GM20000 (cell line): ENCODE measurements at places on chromosomes 2 and 18.

- peak; percentile 51 for DNase-seq
Measured at GRCh38 chr2:43542285-43542933, 53.4 kb downstream of the THADA start.

DNA sequence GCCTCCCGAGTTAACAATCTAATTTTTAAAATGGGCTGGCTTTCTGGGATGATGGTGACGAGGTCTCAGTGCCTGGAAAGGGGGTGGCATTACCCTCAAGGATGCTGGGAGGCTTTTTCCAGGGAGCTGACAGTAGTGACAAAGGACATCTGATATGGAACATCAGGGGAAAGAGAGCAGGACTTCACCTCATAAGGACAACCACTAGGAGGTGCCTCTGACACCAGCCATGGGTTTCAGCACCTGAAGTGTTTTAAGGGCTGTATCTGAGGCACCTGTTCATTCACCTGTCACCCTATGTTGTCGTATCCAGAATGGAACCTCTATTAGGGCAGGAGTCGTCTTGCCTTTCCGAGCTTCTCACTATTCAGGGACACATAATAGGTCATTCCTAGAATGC, 10.8 kb downstream of the IL36B start:
- DNase-seq: no peak

- no peak for DNase-seq
Measured at GRCh38 chr2:158297606-158298005, 158.9 kb downstream of the CCDC148 start.

- DNase-seq: no peak
Measured at GRCh38 chr2:109690822-109691541, 76.8 kb downstream of the SOWAHC start.

DNA sequence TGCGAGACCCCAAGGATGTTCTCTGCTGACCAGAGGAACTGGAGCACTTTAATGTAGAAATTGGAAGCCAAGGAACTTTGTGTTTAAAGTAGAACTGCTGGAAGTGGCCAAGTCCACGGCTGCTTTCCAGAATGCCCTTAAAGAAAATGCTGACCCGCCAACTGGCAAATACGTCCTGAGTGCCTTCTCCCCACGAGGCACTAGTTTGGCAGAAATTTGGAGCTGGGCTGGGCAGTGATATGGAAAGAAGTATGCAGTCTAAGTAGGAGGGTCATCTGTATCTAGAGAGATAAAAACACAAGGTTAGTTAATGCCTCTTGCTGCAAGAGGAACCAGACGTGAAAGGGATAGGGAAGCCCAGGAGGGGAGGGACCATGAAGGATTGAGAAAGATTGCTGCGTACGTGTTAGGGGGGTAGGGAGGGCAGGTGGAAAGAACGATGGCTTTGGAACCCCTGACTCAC, 59.3 kb upstream of the RFX8 start:
- DNase-seq: no peak

- no peak for DNase-seq
Measured at GRCh38 chr2:38740851-38741731, 10.1 kb downstream of the SRSF7 start.

- no peak for DNase-seq
Measured at GRCh38 chr2:28420722-28421121, 28.1 kb downstream of the FOSL2 start.

- DNase-seq: no peak
Measured at GRCh38 chr18:55318951-55319441, 269.0 kb downstream of the TCF4 start.

DNA sequence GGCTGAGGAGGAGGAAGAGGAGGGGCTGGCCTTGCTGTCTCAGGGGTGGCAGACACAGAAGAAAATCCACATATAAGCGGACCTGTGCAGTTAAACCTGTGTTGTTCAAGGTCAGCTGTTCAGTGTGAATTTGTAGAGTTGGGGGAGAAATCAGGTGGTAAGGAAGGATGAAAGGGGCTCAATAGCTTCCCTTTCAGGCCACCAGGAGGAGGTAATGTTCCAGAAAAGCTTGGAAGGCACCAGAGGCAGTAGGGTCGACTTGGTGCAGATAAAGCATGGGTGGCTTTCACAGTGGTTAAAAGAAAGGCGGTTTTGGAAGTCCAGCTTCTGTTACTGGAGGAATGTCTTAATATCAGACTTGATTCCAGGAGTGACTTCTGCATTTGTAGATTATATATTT, 167.4 kb downstream of the THSD7B start:
- DNase-seq: peak; percentile 6

DNA sequence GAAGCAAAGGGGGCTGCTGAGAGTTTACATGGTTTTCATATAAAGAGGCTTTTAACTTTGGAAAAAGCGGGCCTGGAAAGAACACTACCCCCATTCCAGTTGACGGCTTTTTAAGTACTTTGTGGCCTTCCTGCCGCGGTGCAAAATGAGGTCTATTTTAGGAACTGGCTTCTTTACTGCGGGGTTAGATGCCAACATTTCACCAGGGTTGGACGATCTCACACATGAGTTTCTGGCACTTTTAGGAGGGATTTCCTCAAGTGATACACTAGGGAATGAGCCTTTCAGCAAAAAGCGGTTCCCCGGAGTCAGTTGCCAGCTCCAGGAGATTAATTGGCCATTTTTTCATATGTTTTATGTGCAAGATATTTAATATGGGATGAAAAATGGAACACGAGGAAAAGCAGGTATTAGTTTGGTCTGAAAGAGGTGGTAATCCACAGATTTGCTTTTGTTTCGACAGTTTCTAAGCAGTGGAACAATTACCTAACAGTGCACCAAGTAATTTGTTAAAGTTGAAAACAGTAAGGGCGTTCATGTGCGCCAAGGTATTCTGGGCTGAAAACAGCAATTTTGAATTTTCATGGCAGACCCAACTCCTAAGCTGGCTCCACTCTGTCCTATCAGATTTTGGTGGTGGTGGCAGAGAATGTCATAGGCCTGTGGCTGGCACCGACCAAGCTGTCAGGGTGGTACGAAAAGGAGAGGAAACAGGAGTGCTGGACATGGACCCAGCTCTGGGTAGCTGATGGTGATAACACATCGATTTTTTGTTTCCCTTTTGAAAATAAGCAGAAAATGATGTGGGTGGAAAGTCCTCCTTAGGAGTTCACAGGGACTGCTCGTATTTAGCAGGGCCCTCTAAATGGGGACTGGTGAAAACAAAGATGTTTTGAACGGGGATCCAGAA, 55.6 kb upstream of the FZD5 start:
- DNase-seq: no peak

- DNase-seq: no peak
Measured at GRCh38 chr2:119122663-119123062, 35.9 kb downstream of the C1QL2 start.

- DNase-seq: peak; percentile 66
Measured at GRCh38 chr2:43224131-43224570, 2.3 kb downstream of the ZFP36L2 start.

GRCh38 chr2:170812710-170813600, 3.7 kb upstream of the GAD1 start:
- peak; percentile 67 for DNase-seq

DNA sequence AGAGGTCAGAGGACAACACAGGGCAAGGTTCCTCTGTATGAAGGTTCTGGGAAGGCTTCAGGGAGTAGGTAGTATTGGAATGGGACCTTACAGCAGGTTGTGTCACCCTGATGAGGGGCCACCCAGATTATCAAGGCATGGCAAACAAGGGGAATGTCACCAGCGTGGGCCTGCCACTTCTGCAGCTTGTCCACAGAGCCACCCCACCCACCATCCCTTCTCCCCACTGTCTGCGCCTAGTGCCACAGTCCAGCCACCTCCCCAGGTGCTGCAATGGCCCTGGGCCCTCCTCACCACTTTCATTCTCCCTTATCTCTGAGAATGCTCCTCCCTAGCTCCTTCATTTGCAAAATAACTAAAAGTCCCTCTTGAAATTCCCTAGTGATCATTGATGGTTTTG, 170.3 kb downstream of the TTC32 start:
- DNase-seq: no peak

- no peak for DNase-seq
Measured at GRCh38 chr2:59974051-59974766, 579.2 kb downstream of the BCL11A start.
